ENCODE measurements at places on chromosomes 2 and 18.

DNA sequence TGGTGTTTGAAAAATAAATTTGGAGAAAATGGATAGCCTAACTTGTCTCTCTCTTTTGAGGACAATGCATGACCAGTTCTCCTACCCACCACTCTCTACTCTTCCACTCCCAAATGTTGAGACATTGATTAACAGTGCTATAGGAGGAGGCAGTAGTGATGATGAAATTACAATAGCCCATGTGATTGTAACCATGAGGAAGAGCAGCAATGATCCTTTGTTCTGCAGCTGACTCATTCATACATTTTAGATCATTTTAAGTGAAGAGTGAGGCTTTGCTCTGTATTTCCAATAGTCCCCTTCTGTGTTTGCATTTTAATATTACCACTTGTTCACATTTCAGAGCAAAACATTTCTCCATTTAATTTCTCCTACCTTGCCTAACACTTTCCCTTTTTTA lies 592.3 kb downstream of the THSD7B start:
- DNase-seq: no peak

DNA sequence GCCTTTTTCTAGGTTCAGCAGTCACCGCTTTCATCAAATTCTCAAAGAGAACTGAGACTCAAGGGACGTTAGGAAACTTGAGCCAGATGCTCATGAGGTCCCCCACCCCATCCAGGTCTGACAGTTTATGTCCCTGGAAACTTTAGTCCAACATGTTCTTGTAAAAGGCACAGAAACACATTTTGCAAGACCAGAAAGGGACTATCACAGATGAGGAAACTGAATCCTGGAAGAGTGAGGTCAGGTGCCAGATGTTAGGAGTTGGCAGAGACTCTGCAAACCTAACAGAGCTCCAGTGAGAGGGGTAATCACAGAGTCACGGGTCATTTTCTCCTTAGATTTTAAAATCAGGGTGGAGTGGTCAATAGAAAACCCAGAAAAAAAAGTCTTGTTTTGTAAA lies 76.6 kb downstream of the RDH14 start:
- no peak for DNase-seq

DNA sequence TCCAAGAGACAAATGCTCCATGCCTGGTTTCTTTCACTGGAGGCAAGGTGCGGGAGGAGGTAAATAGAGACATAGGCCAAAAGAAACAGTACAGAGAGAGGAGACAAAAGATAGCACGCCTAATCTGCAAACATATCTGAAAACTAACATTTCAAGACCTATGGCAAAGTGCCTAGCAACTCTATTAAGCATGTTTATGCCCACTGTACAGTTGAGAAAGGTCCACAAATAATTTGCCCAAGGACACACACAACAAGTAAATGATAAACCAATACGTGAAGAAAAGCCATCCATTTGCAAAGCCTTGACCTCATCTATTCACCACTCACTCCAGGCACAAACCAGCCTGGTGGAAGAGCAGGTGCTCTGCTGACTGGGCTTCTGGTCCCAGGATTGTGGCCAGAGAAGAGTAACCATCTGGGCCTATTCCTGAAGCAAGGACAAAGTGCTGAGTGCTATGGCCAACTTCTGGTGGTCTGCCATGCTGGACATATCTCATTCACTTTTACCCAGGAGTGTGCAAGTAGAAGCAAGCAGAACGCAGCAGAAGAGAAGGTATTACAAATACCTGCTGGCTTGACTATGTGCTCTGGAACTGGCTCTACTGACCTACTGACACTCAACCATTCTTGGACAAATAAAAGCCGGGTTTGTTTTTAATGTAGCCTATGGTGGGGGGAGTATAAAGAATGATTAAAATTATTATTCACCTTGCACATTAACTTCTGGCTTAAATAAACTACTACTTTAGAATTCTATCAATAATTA lies 25.3 kb downstream of the TMEM131 start:
- no peak for DNase-seq

- DNase-seq: no peak
These were observed 385.3 kb upstream of the SMIM21 start for GRCh38 chr18:75812761-75813160.

DNA sequence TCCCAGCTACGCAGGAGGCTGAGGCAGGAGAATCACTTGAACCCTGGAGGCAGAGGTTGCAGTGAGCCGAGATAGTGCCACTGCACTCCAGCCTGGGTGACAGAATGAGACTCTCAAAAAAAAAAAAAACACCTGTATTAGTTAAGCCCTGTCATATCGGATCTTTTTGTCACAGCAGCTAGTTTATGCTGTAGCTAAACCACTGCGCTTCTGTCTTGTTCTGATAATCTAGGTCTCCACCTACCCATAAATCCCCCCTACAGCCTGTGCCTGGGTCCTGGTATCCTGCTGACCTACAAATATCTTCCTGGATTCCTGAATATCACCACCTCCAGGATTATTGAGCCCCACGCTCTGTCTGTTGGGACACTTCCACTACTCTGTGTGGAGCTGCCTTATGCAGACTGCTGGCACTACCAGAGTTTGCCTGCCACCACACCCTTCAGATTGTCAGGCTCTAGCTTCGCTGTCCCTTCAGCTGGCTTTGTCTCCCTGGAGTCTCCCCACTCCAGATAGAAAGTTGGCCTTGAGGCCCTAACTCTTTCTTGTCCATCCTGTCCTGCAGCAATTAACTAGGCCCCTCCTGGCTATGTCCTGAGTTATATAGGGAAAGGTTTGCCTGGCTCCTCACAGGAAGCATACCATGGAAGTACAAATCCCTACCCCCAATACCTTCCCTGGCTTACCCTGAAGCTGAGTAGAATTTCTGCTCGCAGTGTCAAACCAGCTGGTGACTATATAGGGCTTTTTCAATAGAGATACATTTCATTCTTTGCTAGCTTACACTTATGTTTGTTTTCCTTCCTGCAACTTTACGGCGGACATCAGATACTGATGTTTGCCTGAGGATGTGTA lies 136.0 kb upstream of the SERTAD2 start:
- DNase-seq: no peak

GRCh38 chr2:102839668-102840388 lies 78.0 kb downstream of the TMEM182 start:
- peak; percentile 17 for DNase-seq

DNA sequence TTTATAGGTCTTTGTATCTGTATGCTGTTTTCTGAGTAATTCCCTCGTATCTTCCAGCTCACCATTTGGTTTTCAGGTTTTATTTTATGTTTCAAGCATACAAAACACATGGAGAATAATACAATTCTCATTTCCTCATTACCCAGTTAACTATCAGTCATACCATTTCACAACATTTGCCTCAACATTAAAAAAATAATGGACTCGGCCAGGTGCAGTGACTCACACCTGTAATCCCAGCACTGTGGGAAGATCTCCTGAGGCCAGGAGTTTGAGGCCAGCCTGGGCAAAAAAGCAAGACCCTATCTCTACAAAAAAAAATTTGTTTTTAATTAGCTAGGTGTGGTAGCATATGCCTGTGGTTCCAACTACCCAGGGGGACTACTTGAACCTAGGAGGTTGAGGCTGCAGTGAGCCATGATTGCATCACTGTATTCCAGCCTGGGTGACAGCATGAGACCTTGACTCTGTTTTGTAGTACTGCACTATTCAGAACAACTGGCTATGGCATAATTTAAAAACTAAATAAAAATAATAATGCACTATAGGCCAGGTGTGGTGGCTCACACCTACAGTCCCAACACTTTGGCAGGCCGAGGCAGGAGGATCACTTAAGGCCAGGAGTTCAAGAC lies 20.3 kb downstream of the NPC1 start:
- no peak for DNase-seq

GRCh38 chr2:233416706-233417105 lies 62.4 kb downstream of the DGKD start:
- DNase-seq: no peak

GRCh38 chr2:162545254-162545653 lies 201.3 kb downstream of the GCA start:
- no peak for DNase-seq

- DNase-seq: no peak
These were observed 285.4 kb upstream of the HS6ST1 start for GRCh38 chr2:128604045-128604444.

DNA sequence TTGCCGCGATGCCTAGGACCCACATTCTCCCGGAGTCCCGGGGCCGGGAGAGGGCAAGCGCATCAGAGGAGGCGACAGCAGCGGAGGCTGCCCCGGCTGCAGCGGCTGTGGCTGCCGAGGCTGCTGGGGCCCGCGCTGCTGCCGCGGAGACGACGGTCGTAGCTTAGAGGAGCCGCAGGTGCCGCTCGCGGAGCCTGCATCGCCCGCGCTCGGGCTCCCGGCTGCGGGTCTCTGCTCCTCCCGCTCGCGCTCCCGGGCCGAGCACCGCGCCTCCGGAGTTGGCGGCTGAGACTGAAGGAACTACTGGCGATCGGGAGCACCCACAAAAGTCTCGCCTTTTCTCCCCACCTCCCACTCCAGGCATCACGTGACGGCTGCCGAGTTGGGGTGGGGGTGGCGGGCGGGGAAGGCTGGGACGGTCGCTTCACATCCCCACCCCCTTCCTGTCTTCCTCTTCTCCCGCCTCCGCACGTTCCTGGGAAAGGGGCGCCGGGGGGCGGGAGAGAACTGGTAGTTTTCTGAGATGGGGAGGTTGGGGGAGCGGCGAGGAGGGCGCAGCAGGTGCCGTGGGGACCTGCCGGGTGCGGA lies at the start of gene LYPD1:
Gene LYPD1, minus strand, starts transcription at position 298 of the 588 bp plus-strand sequence. Its CDS starts 273 bp downstream, at position 25.
- no peak for DNase-seq

- DNase-seq: no peak
These were observed 219.3 kb upstream of the OSR1 start for GRCh38 chr2:19577723-19578122.

- DNase-seq: no peak
These were observed 44.7 kb upstream of the ZFP36L2 start for GRCh38 chr2:43270930-43271615.

GRCh38 chr18:12857991-12858544 lies 26.0 kb downstream of the PTPN2 start:
- no peak for DNase-seq

- no peak for DNase-seq
These were observed 215.7 kb downstream of the IKZF2 start for GRCh38 chr2:212935752-212936151.

- no peak for DNase-seq
These were observed 102.7 kb downstream of the SMIM21 start for GRCh38 chr18:75324686-75325257.

GRCh38 chr2:215901796-215902195 lies 111.6 kb downstream of the MREG start:
- DNase-seq: no peak

DNA sequence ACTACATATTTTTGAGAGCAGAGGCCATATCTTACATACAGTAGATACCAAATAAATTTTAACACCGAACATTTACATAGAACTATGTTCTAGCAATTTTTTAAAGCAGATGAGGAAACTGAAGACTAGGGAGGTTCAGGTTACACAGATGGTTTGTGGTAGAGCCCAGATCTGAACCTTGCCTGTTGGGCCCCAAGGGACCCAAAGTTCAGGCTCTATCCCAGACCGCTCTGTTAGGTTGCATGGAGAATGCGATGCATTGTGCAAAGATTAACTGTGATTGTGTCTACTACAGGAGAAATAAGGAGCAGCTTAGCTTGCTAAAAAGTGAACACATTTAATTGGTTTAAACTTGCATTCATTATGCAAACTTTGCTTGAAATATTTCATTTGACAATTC lies 16.4 kb upstream of the DSC3 start:
- DNase-seq: no peak

GRCh38 chr2:217621391-217621801 lies 381.4 kb downstream of the TNS1 start:
- DNase-seq: no peak

DNA sequence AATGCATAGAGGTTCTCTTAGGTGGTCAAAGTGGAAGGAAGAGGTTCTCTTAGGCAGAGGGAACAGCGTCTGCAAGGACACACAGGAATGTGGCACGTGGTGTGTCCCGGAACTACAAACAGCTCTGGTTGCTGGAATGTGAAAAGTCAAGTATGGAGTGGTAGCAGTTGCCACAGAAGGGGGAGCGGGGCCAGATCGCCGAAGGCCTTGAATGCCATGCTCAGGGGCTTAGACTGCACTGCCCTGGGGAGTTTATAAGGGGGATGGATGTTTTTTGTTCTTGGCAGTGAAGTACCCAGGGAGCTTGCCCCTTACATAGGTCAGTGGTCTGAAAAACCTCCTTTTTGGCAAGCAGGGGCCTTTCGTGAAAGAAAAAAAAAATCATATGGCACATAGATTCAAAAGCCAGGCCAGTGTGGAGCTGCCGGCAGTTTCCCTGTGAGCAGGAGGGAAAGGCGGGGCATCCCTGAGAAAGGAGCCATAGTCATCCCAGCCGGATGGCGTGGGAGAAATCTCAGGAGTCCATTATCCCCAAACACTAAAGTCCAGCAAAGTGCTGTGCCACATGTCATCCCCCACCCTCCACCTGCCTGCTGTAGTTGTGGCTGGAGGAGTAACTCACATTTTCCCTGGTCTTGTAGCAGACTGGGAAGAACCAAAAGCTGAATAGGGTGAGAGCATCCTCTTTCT lies 45.4 kb downstream of the GORASP2 start:
- DNase-seq: no peak

GRCh38 chr2:10794876-10795275 lies 17.7 kb downstream of the PDIA6 start:
- DNase-seq: no peak

DNA sequence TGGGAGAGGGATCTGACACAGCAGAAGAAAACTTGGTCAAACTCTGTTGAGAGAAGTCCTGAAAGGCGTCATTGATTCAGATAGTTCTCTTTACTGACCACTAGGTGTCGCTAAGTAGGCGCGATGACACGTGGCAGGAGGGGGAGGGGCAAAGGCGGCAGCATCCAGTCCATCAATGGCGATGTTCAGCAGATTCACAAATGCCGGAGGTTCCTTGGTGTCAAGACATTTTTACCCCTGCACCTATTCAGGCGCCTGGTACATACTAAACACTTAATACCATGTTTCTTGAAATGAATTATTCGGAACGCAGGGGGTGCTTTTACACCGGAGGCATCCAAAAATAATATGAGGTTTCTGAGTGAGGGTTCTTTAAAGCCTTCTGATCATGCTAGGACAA lies 3.0 kb upstream of the PLEK start:
- peak; percentile 84 for DNase-seq

DNA sequence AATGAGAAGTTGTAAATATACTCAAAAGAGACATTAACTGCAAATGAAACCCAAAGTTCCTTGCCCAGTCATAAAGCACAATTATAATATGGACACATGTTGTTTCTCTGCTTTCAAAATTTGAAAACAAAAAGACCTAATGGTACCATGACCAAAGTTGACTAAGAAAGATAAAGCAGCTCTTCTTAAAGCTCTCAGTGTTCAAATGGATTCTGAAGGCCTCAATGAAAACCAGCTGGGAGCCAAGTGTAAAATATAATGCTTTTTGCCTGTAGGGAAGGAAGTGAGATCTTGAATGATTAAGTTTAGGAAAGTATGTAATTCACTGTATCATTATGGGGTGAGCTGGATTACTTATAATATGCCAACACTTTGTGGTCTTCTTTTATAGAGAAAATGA lies 178.6 kb downstream of the SATB2 start:
- no peak for DNase-seq

GRCh38 chr2:222756951-222757650 lies 85.6 kb downstream of the MOGAT1 start:
- no peak for DNase-seq

- DNase-seq: no peak
These were observed 47.0 kb downstream of the PLEKHM3 start for GRCh38 chr2:207978177-207978948.

GRCh38 chr2:38076152-38076709 lies 280 bp upstream of the CYP1B1 start:
- no peak for DNase-seq

GRCh38 chr2:222912776-222913175 lies 51.9 kb downstream of the ACSL3 start:
- DNase-seq: no peak
